SK-N-DZ (cell line): ENCODE measurements at places on chromosomes 16 and 17.

- peak; percentile 52 for DNase-seq
Measured at GRCh38 chr16:4298761-4299522, 16.9 kb upstream of the GLIS2 start.

DNA sequence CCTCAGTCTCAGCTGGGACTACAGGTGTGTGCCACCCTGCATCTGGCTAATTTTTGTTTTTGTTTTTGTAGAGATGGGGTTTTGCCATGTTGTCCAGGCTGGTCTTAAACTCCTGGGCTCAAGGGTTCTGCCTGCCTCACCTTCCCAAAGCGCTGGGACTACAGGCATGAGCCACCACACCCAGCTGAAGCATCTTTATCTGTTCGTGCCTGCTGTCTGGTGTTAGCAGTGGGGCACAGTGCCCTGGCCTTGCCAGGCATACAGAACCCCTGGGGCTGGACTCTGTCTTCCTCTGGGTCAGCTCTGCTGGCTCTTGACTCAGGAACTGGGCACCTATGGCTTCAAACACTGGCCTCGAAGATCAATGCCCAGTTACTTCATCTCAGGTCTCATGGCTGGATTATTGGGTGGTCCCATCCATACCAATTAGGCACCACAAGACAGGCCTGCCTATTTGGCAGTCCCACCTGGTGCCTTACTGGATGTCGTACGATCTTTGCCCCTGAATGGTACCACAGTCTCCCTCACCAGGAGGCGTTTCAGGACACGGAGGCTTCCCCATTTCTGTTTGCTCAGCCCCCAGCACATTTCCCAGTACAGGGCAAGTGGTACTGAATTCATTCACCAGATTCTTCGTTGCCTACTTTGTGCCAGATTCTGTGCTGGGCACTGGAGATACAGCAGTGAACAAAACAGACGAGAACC is 99.3 kb downstream of the RAB11FIP4 start:
- DNase-seq = no peak

DNA sequence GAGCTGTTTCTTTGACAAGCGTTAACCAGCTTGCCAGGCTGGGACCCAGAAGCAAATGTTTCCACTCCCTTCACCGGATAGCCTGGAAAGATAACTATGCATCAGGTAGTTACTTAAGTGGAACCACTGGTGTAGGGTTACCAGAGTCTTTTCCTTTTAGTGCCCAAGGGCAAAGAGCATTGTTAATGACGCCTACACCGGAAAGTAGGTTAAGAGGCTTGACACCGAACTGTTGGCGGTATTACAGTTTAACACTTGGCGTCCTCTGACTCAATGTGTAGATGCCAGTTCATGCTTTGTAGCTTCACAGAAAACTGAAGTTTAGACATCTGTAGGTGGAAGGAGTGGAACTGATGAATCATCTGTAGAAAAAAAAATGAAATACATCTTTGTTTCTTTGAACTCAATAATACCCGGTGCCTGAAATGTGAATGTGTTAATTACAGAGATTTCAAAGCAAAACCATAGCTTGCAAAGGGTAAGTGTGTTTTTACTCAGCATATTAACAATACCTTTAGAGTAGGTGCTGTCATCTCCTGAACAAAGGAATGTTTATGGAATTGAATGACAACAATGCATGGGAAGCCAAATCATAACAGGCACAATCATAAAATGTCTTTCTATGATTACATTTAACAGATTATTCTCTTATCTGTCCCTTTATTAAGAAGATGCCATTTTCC is 426.7 kb upstream of the SALL1 start:
- DNase-seq = no peak

DNA sequence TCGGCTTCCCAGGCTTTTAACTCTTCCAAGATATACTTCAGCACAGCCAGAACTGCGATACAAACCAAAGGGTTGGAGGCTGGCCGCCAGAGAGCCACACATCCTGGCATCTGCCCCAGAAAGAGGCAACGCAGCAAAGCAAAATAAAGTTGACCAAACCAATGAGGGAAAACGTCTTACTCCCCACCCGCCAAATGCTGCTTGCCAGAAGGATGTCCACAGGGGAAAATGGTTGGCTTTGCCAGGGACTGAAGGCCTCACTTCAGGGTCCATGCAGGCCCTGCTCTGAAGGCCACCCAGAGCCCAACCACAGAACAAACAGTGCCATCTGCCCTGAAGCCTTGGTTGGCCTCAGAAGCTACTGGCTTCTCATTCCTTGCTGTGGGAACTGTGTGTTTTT is 15.0 kb downstream of the CACNG1 start:
- DNase-seq = no peak

DNA sequence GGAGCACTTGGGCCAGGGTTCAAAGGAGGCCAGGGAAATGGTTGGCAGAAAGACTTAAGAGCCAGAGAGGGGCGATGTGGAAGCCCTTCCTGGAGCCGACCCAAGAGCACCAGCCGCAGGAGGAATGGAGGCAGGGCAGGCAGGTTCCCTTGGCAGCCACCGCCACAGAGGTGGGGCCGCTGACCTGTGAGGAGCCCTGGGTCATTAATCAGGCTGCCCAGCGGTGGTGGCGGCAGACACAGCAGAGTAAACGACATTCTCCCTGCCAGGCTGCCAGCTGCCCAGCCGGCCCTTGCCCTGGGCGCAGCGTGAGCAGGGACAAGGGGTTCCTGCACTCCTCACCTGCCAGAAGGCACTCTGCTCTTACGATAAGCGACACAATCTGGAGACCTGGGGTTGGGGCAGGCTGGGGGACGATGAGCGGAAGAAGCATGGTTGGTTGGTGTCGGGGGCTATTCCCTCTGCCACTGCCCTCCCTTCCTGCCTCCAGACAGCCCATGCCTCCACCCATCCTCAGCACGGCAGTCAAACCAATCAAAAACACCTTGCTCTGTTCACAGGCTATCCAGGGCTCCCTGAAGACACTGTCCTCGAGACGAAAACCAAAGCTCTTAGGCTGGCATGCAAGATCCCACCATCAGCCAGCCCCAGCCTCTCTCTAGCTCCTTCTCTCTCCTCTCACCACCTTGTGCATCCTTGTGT is 40.9 kb downstream of the PLXDC1 start:
- no peak for DNase-seq

DNA sequence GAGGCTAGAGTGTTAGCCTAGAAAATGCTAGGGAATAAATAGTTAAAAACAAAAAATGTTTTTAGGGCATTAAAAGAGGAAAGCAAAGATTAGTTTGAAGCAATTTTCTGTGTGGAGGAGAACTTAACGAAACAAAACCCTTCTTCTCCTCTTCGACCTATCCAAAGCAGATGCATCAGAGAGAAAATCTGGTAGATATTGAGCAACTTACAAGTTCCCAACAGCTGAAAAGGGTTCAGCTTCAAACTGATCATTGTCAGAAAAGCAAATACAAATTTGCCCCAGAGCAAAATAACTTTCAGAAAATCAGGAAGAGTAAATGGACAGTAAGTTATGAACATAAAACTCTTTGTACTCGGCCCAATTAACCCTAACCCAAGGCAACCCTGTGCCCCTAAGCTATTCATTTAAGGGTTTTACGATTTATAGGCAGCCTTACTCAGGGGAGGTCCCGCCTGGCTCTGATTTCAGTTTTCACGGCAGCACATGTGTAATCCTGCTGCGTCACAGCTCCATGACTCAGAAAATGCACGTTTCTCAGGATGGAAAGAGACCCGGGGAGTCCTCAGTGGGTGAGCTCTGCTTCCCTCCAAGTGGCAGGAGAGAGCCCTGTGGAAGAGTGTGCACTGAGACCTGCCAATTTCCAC is 405.7 kb upstream of the SALL1 start:
- no peak for DNase-seq

DNA sequence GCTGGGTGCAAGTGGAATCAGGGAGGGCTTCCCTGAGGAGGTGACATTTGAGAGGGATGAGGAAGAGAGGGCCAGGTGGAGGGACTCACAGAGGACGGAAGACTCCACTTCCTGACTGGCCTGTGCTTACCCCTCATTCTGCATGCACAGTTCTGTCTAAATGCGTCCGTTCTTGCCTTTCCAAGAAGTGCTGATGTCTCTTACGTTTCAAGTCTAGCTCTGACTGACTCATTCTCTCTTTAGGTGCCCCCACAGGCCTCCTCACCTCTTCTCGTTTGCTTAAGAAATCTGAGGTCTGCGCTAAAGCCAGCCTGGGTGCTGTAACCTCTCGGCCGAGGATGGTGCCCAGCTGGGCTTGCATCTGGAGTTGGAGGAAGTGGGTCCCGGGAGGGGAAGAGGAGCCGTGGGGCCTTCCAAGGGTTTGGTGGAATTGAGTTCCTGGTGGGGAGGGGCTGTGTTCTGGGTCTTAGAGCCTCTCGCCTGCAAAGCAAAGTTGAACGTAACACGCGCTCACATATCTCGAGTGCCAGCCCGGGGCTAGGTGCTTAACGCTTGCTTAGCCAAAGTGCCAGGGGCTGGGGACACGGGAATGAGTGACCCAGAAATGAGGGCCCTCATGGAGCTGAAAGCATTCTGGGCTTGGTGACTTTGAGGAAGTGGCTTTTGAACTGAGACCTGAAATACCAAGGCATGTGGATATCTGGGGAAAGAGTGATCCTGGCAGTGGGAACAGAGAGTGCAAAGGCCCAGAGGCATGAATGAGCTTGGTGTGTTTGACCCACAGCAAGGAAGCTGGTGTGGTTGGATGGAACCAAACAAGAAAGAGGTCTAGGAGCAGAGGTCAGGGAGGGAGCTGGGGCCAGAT is 4.8 kb downstream of the IL4R start:
- no peak for DNase-seq

DNA sequence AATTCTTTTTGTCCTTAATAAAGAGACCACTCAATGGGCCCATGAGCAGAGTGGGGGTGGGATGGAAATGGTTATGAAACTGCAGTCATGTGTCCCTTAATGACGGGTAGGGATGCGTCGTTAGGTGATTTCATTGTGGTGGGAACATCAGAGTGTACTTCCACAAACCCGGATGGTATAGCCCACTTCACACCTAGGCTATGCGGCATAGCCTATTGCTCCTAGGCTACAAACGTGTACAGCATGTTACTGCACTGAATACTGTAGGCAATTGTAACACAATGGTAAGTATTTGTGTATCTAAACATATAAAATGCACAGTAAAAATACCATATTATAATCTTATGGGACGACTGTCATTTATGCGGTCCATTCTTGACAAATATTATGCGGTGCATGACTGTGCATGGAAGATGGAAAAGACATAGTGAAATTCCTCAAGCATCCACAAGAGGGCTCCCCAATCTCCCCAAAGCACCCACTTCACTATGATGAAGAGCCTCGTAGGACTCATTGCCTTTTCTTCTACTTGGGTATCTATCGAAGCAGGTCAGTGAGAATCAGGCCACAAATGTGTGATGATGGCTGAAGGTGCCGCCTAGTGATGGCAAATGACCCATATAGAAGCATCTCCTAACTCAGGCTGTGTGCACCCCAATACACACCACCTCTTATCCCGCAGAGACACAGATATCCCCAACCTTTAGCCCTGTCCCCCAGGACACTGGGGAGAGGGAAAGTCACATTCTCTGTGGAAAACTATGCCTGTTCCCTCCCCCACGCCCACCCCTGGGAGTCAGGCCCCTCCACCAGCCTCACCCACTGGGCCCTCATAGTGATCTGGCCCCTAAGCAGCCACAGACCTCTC is 43.5 kb downstream of the TBX21 start:
- DNase-seq = peak; percentile 70

DNA sequence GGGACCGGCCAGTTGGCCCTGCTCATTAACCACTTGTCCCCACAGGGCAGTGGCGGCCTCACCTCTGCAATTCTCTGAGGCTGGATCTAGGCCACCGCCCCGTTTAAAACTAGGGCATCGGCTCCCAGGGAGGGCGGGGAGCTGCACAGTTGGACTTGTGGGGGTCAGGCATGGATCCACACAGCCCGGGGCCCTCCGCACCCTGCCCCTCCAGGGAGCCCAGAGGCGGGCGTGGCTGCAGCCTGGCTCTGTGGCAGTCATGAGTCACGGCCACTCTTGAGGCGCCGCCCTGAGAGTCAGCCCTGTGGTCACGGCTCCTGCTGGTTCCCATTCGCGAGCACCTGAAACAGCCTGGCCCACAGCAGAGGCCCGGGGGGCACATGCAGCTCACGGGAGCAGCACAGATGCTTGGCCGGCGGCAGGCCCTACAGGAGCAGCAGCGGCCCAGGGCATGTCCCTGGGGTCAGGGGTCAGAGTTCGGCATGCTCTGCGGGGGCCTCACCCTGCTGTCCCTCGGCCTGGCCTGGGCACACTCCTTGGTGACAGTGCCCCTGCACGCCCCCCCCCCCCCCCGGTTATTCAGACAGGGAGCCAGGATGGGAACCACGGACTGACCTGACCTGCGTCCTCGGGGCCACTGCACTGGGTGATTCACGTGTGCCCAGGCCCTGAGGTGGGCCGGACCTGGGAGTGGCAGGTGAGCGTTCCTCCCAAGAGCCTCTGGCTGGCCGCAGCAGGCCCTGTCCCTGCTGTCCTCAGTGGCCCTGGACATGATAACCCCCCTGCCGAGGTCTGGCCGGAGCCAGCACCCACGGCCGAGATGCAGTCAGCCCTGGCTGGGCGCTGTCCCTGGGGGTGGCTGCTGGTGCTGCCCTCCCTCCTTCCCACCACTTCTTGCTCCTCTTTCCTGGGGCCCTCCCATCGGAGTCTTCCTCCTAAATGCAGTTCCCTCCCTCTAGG is 8.2 kb downstream of the CAPN15 start:
- no peak for DNase-seq

DNA sequence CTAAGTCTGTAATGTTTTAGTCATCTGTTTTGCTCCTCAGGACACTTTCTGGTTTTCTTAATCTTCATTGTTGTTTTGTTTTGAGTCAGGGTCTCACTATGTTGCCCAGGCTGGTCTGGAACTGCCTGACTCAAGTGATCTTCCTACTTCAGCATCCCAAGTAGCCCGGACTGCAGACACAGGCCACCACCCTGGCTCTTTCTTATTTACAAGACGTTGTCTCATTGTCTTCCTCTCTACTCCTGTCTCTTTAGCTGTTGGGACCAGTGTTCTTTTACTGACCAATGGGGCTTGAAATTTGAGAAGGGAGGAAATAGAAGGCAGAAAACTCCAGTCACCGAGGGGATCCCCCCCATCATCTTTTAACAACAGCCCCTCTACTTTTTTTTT is 1.2 kb downstream of the SCPEP1 start:
- DNase-seq = no peak

- no peak for DNase-seq
Measured at GRCh38 chr16:67571981-67572431, 9.7 kb downstream of the CTCF start.

GRCh38 chr17:77280304-77281121 is 139.7 kb downstream of the SEC14L1 start:
- DNase-seq = no peak

GRCh38 chr16:3872216-3872895 is 8.2 kb downstream of the CREBBP start:
- no peak for DNase-seq

- no peak for DNase-seq
Measured at GRCh38 chr16:671353-672131, 3.6 kb downstream of the RHOT2 start.

- DNase-seq = no peak
Measured at GRCh38 chr16:11634312-11634711, 33.9 kb upstream of the SNN start.

DNA sequence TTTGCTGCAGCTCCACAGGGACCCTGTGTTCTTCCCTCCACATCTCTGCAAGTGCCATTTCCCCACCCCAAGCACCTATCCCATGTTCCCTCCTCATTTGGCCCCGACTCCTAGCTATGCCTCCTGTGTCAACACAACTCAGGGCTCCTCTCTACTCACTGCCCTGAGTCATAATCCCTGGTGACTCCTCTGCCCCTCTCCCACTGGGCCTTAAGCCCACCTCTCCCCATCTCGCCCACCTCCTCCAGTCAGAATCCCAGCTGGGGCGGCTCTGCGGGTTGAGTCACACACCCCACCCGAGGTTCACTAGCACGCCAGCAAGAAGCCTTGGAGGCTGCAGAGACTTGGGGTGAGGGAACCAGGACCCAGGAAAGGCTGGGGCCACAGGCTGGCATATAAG is 346.2 kb downstream of the FOXL1 start:
- DNase-seq = no peak

GRCh38 chr17:80890921-80891396 is 100.7 kb upstream of the CHMP6 start:
- no peak for DNase-seq
